ENCODE measurements at places on chromosomes 3 and 15.

- DNase-seq: no peak
Measured at GRCh38 chr3:35562141-35562540, 77.2 kb upstream of the ARPP21 start.

DNA sequence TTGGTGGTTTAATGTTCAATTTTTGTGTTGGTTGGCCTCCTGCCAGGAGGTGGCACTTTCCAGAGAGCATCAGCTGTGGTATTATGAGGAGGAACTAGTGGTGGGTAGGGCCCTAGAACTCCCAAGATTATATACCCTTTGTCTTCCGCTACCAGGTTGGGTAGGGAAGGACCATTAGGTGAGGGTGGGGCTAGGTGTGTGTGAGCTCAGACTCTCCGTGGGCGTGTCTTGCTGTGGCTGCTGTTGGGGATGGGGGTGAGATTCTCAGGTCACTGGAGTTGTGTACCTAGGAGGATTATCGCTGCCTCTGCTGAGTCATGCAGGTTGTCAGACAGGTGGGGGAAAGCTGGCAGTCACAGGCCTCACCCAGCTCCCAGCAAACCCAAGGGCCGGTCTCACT is 187.1 kb downstream of the DPH6 start:
- DNase-seq: no peak

DNA sequence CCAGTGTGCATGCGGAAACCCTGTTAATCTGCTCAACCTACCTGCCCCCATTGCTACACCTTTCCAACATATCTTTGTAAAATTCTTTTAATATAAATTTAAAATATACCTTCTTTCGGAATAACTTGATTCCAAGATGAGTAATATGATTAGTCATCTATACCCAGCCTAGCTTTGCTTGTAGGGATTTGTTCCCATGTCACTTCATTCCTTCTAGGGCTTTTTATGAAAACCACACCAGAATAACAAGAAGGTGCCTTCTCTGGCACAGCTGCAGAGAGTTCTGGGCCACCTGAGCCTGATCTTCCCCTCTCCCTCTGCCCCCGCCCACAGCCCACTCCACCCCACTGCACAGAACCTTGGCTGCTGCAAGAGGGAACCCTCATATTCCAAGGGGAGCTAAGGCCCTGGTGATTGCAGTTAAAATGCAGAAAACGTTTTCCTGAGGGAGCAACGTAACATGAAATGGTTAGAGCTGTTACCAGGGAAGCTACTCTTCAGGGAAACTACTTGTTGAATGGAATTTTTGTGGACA is 38.6 kb upstream of the HACD2 start:
- no peak for DNase-seq

DNA sequence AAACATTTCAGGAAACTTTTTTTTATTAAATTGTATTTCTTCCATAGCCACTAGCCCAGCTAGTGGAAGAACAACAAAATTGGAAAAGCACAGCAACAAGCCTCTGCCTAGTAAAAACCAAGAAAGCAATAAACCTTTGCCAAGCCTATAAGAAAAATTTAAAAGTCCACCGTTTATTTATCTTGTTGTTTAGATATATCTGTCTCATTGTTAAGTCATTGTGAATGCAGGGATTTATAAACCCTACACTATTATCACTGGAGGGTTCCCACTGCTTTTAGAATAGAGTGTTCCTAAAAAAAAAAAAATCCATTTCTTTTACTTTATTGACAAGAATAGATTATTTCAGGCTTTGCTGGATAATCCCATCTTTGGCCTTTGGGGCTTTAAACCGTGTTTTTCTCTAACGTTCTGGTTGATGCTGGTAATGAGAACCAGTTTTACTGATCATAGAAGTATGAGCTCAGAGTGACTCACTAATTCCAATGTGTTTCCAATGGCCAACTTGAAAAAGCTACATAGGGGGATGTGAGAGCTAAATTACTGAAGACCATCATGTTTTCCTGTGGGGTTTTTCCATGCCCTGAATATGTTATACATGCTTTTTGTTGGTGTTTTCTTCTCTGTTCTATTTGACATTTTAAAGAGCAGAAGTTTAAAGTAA is 634.1 kb downstream of the RBMS3 start:
- DNase-seq: no peak

GRCh38 chr3:194312743-194313281 is 38.3 kb downstream of the CPN2 start:
- DNase-seq: no peak

GRCh38 chr3:74055061-74055460 is 430.3 kb upstream of the PDZRN3 start:
- DNase-seq: no peak

GRCh38 chr15:85759376-85759775 is 35.3 kb downstream of the KLHL25 start:
- DNase-seq: no peak

GRCh38 chr3:127135241-127136023 is 57.5 kb upstream of the PRR23E start:
- no peak for DNase-seq

GRCh38 chr3:189748046-189748445 is 116.9 kb downstream of the TP63 start:
- no peak for DNase-seq

GRCh38 chr15:43776718-43777266 is at the start of gene ELL3:
ELL3 (minus strand) TSS chr15:43776966; CDS start chr15:43776901, 65 bp downstream.
- DNase-seq: peak; percentile 81

DNA sequence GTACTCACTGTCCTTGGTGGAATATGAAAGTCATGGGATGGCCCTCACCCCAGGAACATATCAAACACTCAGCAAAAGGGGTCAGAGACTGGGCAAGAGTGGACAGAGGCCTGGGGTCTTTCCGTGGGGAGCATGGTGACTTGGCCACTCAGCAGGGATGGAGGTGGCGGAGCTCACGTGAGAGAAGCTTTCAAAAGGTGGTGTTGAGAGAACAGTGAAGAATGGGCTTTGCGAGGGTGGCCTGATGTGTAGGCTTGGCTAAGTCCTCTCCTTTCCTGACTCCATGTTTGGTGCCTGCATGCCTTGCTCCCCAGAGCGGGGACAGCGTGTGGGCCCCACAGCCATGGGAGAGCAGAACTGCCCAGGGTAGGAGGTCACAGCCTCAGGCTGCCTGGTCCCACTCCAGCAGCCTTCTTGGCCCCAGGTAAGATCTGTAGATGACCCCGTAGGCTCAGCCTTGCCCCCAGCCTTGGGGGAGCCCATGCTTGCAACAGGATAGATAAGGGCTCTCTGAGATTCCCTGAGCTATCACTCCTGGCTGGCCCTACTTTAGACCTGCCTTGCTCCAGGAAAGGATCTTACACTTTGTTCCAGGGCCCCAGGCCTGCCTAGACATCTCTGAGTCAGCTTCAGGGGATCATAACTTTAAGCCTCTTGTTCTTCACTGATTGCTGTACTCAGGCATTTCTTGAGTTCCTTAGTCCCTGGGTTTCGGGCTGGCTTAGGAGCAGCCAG is 17.0 kb downstream of the RPLP1 start:
- DNase-seq: no peak

GRCh38 chr15:49315391-49315823 is 107.6 kb upstream of the FGF7 start:
- DNase-seq: no peak

GRCh38 chr3:117914540-117915100 is 1120.0 kb downstream of the IGSF11 start:
- no peak for DNase-seq

DNA sequence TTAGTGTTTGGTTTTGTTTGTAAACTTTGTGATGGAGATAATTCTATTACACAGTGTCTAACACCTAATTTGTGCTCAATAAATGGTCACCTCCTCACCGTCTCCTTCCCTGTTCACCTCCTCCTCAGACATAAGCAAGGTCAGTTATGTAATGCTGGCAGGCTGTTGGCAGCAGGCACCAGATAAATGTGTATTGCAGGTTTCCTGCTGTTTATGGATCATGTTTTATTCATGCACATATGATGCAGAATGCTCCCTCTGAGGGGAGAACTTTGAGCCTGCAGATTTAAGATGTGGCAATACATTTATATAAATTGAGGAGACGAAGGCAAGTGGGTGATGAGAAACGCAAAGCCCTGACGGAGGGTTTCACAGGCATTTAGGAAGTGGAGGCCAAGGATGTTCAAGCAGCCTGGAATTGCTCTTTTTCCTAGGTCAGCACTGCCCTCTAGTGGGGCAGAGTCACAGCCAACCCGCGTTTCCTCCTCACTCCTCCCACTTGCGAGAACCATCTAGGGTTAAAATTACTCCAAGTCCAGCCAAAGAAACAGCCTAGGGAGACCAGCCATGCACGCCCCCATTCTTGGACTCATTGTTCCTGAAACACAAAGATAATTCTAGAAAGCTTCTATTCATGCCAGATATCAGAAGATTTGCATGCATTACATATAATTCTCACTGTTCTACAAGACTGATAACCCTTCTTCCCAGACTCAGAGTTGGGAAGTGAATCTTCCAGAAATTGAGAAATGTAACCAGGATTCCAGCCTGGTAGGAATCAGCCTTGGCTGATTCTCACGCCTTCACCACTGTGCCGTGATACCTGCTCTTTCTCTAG is 228.7 kb downstream of the SLCO3A1 start:
- DNase-seq: no peak

DNA sequence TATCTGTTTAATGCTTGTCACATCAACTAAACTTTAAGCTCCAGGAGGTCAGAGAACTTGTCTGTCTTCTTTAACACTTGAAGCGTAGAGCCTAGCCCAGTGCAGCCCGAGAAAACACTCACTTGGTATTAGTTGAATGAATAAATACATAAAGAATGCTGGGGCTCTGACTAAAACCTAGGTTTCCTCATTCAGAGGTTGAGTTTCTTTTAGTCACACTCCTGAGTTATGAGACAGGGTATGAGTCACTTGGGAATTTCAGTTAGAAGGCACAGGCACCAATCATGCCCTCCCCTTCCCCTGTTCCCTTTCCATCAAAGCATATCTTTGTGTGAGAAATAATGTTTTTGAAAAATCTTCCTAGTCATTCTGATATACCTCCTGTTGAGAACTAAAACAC is 589.8 kb upstream of the DPPA4 start:
- no peak for DNase-seq

DNA sequence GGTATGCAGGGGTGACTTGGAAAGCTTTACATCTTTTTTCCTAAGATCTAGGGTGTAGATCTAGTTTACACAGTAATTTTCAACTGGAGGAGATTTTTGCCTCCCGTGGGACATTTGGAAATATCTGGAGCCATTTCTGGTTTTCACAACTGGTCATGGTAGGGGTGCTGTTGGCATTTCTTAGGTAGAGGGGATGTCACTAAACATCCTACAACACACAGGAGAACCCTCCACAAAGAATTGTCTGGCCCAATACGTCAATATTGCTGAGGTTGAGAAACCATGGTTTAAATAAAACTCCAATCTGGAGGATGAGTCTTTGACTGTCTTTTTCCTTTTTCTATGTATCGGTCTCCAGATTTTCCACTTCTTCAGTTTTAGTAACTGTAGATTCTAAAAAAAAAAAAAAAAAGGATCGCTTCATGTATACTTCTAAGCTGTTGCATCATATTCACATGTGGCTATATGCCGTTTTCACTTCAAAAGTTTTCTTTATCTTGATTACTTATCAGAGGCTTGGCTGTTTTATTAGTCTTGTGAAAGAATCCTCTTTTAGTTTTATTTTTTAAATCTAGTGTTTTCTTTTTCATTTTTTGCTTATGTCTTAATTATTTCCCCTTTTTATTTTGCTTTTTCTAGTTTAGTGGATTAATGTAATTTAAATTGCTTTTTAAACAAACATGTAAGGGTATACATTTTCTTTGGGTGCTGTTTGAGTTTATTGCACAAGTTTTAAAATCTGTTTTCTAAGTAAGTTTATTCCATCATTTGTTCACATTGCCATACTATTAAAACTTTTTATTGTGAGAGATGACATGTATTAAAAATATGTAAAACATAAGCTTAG is 21.2 kb downstream of the UBE2Q2 start:
- DNase-seq: no peak

GRCh38 chr3:29384640-29385039 is 103.8 kb downstream of the RBMS3 start:
- DNase-seq: no peak

DNA sequence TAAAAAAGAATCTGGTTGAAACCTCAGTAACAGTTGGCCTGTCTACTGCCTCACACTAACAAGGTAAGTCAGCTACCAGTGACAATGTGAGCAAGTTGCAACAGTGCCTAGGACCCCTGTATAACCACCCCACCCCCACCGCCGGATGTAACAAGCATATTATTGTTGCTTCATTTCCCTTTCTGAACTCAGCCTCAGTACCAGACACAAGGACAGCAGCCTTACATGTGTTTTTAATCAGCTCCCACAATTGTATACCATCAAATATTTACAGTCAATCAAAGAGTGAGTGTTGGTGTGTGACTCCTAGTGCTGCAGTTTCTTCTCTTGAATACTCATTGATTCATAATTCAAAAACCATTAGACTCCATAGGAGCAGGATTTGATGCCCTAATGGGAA is 96.4 kb downstream of the PYDC2 start:
- no peak for DNase-seq

DNA sequence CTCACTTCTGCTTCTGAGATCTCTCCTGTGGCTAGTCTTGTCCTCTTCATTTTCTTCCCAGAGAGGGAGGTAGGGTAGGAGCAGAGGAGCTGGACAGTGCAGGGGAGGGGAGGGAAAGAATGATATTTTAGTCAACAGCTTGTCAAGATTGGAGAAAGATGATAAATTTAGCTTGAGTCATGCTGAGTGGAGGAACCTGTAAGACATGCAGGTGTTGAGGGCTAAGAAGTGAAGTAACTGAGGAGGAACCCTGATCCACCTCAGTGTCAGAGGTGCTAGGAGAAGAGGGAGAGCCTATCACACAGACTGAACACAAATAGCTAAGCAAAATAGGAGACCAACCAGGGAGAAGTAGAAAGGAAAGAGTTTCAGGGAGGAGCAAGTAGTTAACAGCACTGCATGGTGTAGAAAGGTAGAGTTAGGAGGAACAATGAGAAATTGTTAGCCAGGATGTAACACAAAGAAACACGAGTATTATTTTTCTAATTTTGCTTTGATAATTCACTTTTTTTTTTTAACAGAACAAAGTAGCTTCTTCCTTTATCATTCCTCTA is 108.2 kb upstream of the CHRM5 start:
- DNase-seq: no peak

DNA sequence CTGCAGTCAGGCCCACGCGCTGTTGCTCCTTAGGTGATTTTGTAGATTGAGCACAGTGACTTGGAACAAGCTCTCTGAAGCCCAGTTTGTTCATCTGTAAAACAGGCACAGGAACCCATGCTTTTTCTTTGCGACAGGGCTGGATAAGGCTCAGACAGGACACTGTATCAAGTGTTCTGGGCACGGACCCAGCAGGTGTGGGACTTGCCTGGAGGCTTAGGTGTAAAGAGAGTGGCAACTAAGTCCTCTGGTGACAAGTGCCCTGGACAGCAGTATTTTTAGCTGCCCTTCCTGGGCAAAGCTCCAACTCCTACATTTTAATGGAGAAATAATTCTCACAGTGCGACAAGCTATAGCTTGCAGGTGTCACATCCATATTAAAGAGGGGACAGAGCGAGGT is 32.2 kb downstream of the CD276 start:
- no peak for DNase-seq

- DNase-seq: peak; percentile 82
Measured at GRCh38 chr3:151918253-151919029, 45.0 kb downstream of the SUCNR1 start.

GRCh38 chr15:53851110-53851848 is 91.8 kb upstream of the WDR72 start:
- no peak for DNase-seq
